ENCODE measurements at places on chromosomes 2 and 18.

GRCh38 chr2:217469203-217469810 is 533.5 kb downstream of the TNS1 start:
- no peak for DNase-seq

DNA sequence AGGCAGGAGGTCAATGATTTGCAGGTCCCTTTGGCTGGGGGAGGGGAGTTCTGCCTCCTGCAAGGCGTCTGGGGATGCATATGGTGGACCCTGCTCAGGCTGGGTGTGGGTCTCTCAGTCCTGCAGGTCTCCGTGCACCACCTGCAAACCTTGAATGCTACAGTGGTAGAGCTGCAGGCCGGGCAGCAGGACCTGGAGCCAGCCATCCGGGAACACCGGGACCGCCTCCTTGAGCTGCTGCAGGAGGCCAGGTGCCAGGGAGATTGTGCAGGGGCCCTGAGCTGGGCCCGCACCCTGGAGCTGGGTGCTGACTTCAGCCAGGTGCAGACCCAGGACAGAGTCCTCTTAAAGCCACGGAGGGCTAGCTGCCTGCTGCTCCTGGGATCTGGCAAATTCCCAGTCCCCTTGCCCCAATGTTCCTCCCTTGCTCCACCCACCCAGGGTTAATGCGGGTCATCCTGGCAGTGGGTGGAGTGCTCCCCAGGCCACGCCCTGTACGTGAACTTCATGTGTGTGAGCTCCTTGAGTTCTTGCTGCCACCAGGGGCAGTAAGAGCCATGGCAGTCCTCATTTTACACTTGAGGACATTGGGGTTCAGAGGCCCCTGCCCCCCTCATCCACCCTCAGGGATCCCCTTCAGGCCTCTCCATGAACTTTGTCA is 3.1 kb downstream of the PROM2 start:
- DNase-seq: no peak

- DNase-seq: no peak
These were observed 239.0 kb upstream of the MMADHC start for GRCh38 chr2:149826471-149827125.

DNA sequence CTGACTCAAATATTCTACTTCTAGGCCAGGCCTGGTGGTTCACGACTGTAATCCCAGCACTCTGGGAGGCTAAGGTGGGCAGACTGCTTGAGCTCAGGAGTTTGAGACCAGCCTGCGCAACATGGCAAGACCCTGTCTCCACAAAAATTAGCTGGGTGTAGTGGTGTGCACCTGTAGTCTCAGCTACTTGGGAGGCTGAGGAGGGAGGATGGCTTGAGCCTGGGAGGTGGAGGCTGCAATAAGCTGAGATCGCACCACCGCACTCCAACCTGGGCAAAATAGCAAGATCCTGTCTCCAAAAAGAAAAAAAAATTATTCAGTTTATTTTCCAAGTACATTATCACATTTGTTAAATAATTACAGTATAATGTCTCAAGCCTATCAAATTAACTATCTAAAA is 7.3 kb downstream of the PPP3R1 start:
- DNase-seq: no peak

DNA sequence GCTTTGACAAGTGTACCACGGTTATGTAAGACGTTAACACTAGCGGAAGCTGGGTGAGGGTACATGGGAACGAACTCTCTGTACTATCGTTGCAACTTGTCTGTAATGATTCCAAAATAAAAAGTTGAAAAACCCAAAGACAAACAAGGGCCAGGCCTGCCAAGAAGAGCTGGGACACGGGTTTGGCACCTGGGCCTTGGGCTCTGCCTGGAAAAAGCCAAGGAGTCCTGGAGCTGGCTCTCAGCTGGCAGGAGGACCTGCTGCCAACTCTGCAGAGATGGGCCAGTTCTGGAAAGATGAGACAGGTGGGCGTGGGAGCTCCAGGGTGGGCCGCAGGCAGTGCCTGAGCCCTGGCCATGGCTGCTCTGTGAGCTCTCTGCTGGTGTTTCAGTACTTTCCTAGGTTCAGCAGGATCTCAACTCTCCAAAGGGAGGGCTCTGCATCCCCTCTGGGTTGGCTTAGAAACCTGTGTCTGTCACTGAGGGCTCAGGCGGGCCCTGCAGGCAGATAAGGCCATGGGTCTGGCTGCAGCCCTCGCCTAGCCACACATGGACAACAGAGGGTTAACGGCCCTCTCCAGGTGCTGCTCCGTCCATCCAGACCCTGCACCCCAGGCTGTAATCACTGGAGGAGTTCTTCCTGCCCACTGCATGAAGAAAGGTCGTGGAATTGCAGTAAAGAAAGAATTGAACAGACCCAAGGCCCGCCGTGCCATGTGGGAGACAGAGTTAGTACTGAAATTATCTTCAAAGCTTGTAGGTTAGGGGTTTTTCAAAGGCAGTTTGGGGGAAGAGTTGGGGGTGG is 89.9 kb downstream of the RHOB start:
- DNase-seq: peak; percentile 62

GRCh38 chr2:54815148-54815539 is 91.7 kb downstream of the EML6 start:
- no peak for DNase-seq

DNA sequence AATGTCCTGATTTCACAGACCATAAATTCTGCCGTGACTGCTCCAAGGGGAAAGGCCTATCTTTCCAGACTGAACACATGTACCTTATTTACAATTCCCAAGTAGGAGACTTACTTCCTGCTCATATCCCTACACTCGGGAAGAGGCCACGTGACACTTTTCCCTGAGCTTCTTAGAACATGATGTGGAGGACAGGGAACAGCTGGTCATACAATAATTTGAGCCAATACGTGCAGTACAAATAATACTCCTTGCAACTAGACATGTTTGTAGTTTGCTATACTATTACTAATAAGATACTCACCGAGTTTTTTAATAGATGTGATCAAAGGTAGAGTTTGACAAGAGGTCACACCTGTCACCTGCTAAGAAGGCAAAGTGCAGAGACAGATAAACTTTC is 256.4 kb downstream of the SP3 start:
- DNase-seq: no peak

DNA sequence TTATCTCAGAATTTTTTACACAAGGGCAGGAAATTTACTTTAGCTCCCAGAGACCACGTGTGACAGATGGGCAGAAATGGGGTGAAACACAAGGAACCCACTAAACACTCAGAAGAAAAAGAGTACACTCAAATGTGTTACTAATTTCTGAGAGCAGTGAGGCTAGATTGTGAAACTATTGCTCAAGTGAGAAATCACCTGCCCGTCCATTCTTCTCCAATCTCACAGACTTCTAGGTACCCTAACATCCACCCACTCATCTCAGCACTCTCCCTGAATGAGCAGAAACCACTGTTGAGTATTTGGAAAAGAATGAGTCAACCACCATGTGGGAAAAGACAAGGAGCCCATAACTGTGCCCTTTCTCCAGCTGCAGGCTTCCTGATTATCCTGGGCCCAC is 293.0 kb upstream of the CDH2 start:
- DNase-seq: no peak

GRCh38 chr2:215617060-215617824 is 181.4 kb upstream of the FN1 start:
- no peak for DNase-seq

- DNase-seq: no peak
These were observed 141.4 kb downstream of the MBP start for GRCh38 chr18:76991021-76991688.
